ENCODE measurements at places on chromosomes 3 and 15.

- no peak for DNase-seq
Measured at GRCh38 chr15:59424616-59425015, 13.4 kb upstream of the FAM81A start.

DNA sequence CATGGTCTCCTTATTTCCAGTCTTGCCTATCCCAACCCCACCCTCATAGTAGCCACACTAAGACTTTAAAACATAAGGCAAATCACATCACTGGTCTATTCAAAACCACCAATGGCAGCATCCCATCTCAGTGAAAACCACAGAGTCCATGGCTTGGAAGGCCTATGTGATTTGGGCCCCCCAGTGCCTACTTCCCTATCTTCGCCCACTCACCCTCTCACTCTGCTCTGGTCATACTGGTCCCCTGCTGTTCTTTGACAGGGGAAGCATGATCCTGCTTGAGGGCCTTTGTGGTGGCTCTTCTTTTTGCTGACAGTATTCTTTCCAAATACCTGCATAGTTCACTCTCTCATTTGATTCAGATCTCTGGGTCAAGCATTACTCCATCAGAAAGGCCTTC lies 3.3 kb downstream of the GTF2A2 start:
- DNase-seq = no peak

- DNase-seq = no peak
Measured at GRCh38 chr15:73715417-73715816, 31.2 kb downstream of the CD276 start.

- DNase-seq = no peak
Measured at GRCh38 chr3:172218350-172219323, 179.3 kb downstream of the FNDC3B start.

- DNase-seq = no peak
Measured at GRCh38 chr15:33742800-33743199, 225.5 kb upstream of the CHRM5 start.

- no peak for DNase-seq
Measured at GRCh38 chr3:36397841-36398240, 17.5 kb downstream of the STAC start.

- DNase-seq = no peak
Measured at GRCh38 chr3:10432156-10432845, 73.1 kb downstream of the ATP2B2 start.

DNA sequence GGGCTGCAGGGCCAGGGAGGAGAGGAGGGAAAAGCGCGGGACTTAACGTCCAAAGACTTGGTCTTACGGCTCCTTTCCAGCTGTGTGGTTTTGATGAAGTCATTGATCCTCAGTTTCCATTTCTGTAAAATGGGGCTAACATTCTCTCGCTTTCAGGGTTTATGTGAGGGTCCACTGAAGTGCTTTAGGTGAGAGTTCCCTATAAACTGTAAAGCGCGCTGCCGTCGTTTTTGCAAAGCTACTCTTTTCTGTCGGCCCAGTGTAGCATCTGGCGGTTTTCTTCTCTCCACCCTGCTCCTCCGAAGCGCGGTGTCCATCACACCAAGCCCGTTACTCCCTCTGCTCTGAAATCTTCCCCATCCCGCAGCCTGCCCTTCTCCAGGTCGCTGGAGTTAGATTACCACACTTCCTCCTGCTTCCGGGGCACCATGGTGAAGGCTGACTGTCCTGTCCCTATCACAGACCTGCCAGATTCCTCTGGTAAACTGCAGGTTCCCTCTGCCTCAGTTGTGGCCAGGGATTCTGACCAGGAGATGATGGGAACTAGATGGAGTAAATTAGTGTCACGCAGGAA lies 702 bp upstream of the DNAJC17 start:
- no peak for DNase-seq

Measured in erythroblast (primary cell).